ENCODE measurements at places on chromosomes 7 and 10.

DNA sequence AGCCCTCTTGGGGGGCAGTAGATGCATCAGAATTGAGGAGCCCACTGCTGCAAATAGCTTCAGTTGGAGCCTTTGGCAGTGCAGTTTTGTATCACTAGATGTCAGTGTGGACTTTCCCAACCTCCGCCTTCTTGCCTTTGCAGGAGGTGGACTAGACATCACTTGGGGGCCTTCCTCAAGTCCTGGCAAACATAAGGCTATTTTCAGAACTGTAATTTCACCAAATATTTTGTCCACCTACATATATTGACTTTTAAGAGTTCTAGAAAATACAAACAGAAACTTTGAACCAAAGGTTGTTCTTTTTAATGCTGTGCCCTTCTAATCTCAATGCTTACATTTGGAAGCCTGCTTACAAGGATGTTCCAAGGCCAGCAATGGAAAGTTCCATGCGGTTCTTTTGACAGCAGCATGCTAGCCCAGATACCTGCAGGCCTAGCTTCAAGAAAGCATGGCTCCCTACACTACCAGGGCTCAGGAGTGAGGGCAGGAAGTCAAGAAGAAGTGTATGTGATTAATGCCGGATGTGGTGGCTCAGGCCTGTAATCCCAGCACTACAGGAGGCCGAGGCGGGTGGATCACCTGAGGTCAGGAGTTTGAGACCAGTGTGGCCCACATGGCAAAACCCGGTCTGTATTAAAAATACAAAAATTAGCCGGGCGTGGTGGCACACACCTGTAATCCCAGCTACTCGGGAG is 8.0 kb upstream of the ZNRF2 start:
- DNase-seq: no peak

- DNase-seq: no peak
Measured at GRCh38 chr10:101760510-101760909, 15.4 kb downstream of the FGF8 start.

DNA sequence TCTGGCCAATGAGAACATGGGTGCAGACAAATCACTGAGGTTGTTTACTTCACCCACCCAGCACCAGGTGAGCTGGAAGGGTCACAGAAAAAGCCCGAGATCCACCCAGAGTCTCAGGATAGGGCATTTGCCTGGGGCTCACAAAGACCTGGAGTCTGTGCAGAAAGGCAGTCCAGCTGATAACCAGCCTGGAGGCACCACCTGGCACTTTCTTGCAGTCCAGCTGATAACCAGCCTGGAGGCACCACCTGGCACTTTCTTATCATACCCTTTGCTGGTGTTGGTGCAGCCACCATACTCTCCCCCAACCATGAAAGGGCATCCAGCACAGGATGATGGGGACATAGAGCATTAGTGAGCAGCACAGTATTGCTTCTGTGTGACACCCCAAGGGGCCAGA is 104.1 kb downstream of the PPP1R3C start:
- no peak for DNase-seq

DNA sequence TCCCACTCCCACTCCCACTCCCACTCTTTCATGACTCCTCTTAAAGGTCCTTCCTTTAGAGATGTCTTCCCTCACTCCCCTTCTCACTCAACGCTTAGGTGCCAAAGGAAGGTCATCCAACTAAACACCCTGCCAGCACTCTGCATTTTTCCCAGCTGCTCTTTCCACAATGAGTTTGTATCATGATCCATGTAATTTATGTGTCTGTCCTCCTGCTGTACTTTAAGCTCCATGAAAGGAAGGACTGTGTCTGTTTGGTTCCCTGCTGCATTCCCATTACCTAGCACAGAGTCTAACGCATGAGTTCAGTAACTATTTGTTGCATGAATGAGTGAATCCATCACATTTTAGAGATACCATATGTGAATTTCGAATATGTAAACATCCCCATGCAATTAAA is 252.7 kb downstream of the KIF20B start:
- no peak for DNase-seq

DNA sequence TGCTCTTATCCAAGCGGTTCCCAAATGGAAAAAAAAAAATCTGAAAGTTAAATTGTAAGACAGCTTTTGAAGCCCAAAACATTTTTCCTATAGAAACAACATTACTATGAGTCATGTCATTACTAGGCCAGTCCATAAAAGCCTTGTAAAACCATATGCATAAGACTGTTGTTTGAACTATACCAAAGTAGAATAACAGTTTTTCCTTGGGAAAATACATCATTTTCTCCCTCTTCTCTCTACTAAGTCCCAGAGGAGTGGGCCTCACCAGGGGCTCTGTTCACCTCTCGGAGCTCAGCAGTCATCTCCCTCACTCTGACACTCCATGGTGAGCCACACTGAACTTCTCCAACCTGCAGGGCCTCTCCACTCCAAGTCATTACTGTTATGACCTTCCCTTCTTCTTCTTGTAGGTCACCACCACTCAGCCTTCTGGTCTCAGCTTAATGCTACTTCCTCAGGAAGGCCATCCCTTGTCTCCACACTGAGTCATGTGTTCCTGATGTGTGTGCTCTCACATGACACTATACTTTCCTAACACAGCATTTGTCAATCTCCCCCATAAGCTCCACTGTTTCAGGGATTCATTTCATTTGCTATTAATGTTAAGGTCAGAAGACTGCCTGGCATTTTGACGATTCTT is 32.5 kb downstream of the ZNF438 start:
- no peak for DNase-seq

GRCh38 chr7:146698995-146699610 is 582.5 kb downstream of the CNTNAP2 start:
- DNase-seq: no peak

- DNase-seq: no peak
Measured at GRCh38 chr7:127892488-127893314, 138.5 kb downstream of the LRRC4 start.

DNA sequence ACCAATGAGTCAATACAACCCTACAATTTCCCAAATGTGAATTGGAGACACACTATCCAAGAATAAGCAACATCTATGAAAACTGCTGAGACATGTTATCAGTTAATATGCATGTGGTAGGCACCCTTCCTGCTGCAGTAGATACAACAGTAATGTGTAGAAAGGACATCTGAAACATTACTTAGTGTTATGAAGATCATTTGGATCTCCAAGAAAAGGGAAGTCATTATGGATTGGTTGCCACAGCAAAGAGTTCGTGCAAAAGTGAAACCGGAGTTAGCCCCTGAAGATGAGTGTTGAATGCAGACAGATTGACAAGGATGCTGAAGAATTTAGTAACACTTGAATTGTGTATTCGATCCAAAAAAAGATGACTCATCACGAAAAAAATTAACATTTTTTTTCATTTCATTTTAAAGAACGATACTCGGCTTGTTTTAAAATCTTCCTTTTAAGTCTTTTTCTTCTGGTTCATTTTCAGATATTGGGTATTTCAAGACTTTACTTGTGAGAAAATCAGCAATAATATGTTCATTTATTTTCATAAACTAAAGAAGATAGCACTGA is 322.4 kb upstream of the KLF6 start:
- DNase-seq: no peak

- DNase-seq: no peak
Measured at GRCh38 chr10:127592586-127592985, 43.5 kb downstream of the NPS start.

GRCh38 chr10:12418725-12419261 is 69.4 kb downstream of the CAMK1D start:
- DNase-seq: no peak

DNA sequence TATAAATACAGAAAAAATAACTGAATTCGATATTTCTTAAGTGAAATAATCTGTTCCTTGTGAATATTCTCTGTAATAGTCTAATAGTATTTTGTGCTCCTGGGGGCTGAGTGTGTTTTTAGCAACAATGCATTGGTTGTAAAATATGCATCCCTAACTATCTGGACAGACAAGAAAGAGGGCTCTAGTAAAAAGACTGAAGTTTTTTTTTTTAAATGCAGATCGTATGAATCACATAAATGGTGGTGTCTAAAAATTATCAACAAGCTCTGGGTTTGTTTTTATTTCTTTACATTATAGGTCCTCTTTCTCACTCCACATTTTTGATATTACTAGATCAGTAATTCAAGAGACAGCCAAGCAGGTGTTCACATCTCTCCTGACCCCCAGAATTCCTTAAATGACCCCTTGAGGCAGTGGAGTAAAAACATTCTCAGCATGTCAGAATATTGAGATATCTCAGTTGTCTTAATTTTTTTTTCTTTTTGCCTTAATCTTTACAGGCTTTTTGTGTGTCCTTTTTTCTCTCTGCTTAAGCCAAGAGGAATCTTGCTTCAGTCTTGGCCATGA is 18.2 kb downstream of the ARID5B start:
- DNase-seq: no peak

- DNase-seq: no peak
Measured at GRCh38 chr7:6536262-6537260, 14.7 kb downstream of the GRID2IP start.

- DNase-seq: no peak
Measured at GRCh38 chr10:68684413-68684812, 36.6 kb upstream of the CCAR1 start.

DNA sequence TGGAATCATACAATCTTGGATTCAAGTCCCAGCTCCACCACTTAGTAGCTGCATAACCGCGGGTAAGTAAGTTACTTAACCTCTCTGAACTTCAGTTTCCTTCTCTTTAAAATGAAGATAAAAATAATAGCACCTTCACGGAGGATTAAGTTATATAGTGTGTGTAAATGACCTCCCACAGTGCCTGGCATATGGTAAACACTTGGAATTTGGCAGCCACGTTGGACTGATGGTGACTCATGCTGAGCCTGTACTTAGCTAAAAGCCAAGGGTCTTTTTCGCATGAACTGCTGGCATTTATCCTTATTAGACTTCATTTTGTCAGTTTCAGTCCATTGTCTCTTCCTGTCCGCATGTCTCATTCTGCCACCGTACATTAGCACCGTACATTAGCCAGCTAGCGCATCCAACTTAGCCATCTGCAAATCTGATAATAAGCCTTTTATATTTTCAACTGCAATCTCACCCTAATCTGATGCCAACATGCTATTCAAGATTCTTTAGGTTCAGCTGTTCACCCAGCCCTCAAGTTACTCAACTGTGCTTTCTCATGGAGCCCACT is 11.2 kb downstream of the SLC13A4 start:
- DNase-seq: no peak

GRCh38 chr7:115269486-115269885 is 347.6 kb downstream of the MDFIC start:
- DNase-seq: no peak

GRCh38 chr10:129389194-129389593 is 77.8 kb upstream of the MGMT start:
- DNase-seq: no peak

DNA sequence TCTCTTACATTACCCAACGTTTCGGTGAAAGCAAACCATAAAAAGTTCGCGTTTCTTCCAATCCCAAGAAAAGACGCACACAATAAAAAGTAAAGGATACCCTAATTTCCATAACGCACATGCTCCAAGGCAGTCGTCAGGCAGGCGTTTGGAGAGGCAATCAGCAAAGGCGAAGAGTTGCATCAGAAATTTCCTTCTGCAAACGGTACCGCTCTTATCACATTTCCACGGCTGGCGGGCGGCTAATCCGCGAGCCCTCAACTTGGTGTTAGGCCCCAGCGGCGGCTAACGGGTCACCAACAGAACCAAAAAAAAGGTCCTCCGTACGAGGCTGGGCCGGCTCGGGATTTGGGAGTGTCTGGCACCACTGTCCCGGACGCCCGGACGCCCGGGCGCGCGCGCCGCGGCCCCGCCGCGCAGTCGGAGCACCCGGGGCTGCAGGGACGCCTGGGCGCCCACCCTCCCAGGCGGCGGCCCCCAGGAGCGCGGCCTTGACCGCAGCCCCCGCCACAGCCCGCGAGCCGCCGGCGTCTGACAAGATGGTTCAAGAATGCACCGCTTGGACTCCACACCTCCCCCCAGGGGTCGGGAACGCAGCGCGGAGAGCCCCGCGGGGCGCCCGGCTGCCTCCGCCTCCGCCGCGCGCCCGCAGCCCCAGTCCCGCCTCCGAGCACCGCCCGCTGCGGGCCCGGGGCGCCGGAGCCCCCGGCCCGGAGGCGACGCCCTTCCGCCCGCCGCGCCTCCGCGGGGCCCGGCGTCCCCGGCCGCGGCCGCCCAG is 9.8 kb upstream of the GRB10 start:
- no peak for DNase-seq

DNA sequence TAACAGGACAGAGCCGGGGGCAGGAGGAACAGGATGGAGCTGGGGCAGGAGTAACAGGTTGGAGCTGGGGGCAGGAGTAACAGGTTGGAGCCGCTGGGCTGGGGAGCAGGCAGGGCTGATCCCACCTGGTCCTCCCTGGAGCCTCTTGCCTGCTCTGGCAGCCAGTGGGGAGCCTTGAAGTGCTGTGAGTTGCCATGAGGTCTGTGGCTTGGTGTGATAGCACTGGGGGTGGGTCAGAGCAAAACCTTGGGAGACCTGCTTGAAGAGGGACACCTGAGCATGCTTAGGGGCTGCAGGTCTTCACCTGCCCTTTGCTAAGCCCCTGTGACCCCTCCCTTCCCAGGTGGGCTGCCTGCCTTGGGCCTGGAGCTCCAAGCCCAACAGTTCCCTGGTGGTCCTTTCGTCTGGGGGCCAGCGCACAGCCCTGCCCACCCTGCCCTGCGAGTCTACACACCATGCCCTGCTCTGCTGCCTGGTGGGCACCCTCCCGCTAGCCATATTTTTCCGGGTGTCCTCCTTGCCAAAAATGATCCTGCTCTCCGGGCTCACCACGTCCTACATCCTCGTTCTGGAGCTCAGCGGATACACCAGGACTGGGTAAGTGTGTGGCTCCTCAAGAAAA is 111.6 kb downstream of the ADCY1 start:
- no peak for DNase-seq

- DNase-seq: no peak
Measured at GRCh38 chr7:43701500-43701854, 27.8 kb downstream of the COA1 start.

DNA sequence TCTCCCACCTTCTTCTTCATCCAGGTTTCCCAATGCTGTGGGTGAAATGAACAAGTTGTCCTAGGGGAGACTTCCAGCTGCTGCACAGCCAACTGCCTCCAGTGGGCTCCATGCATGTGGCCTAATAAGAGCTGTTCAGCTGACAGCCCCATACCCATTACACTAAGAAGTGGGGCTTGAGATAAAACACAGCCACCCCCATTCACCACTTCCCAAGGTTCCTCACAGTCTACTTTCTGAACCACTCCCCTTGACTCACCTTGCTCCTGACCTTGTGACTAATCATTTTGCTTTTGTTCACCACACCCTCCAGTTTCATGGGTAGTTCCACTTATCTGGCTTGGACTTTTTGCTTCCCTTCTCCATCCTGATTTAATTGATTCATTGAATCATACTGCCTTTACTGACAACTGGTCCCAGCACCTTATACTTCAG is 119.3 kb downstream of the CABCOCO1 start:
- DNase-seq: no peak

- no peak for DNase-seq
Measured at GRCh38 chr10:69835233-69835632, 33.5 kb downstream of the COL13A1 start.

DNA sequence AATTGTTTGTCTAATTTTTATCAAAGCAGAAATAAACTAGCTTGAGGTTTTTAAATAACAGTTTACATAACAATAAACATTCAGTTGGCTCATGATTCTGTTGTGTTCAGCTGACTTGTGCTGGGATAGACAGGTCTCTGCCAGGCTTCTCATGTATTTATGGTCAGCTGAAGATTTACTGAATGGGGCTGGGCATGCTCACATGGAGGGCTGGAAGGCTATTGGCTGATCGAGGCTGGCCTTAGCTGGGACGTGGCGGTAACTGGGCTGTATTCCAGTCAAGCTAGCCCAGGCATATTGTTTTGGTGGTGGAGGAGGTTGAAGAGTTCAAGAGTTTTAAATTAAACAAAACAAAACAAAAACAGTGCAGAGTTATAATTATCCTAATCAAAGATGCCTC is 251.0 kb upstream of the MTPN start:
- DNase-seq: peak; percentile 5

GRCh38 chr10:13803566-13804554 is 217.1 kb downstream of the PRPF18 start:
- no peak for DNase-seq
